Activated CD8-positive, alpha-beta memory T cell treated with anti-CD3 and anti-CD28 coated beads for 1 hour (primary cell): ENCODE measurements at places on chromosomes 2 and 18.

DNA sequence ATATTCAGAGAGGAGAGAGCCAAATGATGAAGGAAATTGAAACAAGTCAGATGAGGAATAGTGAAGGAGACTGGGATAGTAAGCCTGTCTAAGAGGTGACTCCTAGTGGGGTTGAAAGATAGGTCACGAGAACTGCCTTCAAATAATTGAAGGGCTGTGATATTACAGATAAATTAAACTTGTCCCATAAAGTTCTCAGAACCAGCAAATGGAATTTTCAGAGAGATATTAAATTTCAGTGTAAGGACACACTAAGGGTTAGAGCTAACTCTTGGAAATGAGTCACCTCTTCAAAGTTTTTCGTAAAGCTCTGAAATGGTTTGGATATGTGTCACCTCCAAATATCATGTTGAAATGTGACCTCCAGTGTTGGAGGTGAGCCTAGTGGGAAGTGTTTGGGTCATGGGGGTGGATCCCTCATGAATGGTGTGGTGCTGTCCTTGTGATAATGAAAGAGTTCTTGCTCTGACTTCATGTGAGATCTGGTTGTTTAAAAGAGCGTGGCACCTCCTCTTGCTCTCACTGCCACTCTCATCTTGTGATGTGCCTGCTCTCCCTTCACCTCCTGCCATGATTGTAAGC lies 87.3 kb downstream of the BABAM2 start:
- no peak for DNase-seq

DNA sequence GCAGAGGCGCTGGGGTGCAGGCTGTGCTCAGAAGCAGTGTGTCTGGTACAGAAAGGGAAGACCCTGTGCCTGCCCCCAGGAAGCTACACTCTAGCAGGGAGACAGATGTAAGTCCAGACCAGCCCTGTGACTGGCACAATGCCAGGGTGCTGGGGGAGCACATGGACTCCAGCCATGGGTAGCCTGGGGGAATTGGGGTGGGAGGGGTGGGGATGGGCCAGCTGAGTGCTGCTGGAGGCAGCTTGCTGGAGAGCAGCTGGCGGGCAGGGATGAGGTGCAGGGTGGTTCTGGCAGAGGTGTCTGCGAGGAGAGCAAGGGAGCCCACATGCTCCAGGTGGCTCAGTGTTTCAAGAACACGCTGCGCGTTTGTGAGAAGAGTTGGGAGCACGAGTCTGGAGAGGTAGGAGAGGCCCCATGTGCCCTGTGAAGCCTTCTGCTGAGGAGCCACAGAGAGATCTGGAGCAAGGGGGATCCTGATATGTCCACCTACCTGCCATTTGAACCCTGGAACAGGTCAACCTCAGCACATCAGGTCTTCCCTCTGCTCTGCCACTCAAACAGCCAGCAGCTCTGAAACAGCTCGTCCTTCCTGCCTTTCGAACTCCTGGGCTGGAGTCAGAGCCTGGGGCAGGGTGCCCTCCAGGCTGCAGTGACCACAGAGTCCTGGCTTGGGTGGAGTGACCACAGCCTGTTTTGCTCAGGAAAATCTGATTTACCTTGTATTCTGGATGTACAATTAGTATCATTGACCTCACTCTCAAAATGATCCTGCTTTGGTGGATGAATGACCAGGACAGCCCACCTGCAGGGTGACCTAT lies 15.1 kb downstream of the ALLC start:
- DNase-seq = no peak

GRCh38 chr2:102037681-102038080 lies 45.9 kb downstream of the IL1R2 start:
- no peak for DNase-seq

DNA sequence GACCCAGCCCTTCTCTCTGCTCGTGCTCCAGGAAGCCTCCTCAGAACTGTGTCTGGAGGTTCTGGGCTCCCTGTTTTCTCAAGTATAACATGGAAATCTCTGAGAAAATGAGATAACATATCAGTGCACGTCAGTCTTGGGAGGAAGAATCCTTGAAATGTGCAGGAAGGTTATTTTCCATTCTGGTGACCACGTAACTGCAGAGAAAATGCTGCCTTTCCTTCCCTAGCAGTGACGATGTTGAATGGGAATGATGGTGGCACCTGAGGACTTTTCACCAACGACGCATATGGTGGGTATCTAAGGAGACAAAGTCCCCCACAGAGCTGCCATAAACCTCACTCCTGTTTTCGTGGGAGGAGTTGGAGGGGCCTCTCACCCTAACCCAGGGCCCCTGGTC lies 272.1 kb upstream of the SIX2 start:
- DNase-seq = no peak
